ENCODE measurements at places on chromosomes 5 and 9.

DNA sequence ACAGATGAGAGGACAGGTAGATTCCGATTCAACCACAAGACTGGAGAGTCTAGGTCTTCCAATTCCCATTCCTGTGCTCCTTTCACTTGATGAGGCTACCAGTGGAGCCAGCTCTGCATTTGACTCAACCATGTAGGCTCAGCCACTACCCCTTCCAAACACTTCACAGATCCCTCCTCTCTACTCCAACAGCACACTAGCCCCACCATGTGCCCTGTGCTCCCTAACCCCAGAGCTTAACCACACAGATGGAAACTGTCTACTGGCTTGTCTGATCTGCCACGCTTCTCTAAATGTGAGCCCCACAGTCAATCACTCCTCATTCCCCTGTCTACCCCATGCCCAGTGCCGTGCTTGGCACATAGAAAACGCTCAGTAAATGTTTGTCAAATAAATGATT lies 508.2 kb downstream of the CDK5RAP2 start:
- DNase-seq: no peak

DNA sequence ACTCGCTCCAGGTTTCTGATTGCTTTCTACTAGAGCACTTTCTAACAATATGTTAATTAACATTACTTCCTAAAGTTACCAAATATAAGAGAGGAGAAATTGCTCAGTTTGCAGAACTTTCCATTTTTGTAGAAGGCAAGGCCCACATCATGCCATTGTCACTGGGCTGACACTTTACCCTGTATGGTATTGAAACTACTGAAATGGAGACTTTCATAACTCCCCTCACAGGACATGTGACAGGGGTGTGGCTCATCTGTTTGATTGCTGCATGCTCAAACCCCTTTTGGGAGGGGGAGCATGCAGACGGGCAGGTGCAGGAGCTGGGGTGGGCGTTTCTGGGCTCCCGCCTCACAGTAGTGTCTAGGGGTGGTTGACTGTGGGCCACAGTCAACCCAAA lies 206.3 kb upstream of the GHR start:
- DNase-seq: no peak

DNA sequence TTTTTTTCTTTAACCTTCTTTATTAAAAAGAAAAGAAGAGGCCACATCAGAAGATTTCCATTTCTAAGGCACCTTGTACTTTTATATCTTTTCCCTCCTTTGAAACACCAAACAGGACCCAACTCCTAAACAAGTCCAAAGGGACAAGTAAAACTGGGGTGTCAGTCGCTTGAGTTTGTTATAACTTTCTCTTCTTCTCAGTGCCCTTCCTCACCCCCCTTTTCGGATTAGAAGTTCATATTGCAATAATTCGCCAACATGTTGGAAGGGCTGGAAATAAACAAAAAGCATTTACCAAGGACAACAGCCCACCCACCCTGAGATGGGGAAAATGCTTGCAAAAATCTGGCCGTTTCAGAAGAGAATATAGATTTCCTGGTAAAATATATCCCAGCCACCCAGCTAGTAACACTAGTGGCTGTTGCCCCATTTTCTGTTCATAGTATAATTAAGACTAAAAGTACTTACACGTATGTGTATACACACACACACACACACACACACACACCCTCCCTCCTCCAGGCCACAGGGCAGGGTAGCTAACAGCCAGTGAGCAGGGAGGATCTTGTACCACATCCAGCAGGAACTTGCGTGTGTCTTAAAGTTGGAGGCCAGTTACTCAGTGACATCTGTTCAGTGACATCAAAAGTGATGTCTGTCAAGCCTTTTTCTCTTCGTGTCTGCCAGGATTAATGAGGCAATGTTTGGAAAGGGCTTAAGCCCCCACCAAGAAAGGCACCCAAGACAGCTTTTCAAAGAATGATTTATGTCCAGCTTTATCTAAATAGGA lies 149.1 kb upstream of the KLF4 start:
- no peak for DNase-seq

GRCh38 chr9:84374013-84374412 lies 33.5 kb upstream of the SLC28A3 start:
- no peak for DNase-seq

DNA sequence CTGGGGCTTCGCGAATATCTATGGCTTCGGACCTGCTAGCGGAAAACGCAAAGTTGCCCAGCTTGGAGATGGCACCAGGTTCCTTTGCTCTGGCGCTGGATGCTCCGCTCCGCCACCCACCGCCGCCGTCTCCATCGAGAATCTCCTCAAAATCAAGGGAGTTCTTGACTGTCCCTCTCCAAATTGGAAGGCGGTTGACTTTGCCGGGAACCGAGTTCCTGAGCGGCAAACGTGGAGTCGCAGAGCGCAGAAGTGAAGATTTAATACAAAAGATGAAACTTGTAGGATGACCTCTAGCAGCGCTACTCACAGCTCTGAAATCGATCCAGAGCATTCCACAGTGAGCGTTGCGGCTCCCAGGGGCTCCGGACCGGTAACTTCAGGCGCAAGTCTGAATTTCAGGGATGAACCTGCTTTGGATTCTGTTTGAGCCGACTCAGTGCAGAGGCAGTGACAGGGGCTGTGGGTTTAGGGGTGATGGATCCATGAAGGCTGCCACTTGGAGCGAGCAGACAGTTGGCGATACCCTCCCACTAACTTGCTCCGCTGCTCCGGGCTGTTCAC lies 1641.5 kb upstream of the C9orf72 start:
- no peak for DNase-seq

DNA sequence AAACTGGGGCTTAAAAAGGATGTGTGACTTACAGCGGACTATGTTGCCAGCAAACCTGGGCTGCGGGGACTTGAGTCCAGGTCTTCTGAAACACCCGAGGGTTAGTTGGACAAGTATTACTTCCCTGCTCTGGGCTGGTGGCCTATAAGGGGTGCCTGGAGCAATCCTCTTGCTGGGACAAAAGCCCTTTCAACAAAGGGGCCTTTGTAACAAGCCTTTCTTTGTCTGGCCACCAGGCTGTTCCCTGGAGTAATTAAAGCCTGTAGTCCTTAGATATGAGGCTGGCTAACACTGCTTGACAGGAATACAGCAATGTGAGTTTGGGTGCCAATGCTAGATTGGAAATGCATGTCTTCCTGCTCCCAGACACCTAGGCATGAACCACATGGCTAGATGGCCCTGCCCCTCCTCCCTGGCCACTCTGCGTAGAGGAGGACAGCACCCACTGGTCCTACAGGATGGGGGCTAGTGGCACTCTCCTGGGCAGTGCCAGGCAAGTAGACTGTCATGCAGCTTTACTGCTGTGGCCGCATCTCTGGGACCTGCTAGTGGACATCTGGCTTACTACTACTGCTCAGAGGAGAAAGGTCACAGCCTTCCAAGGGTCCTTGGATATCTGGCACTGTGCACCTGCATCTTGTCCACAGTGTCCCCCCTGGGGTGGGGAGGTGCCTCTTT lies 343.1 kb downstream of the ZSWIM6 start:
- DNase-seq: no peak

- no peak for DNase-seq
These were observed 340.0 kb upstream of the PIK3R1 start for GRCh38 chr5:67875601-67876000.

DNA sequence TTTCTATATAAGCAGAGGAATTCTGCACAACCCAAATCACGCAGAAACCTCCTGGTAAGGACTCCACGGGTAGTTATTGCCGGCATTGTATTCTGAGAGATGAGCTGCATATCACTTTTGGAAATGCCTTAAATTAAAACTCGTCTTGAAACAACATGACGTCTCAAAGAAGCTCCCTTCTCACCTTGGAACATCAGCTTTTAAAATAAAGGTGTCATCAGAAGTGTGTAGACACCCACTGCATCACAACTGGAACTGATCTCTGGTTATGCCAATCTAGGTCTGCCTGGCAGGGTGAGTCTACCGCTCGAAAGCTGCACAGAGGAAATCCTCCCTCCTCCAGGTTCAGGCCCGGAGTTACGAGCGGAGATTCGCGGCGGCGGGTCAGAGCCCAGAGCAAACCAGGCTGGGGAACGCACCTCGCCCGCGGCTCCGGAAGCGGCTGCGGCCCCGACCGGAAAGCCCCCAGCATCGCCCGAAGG lies 974 bp upstream of the SLC12A2 start:
- DNase-seq: no peak

DNA sequence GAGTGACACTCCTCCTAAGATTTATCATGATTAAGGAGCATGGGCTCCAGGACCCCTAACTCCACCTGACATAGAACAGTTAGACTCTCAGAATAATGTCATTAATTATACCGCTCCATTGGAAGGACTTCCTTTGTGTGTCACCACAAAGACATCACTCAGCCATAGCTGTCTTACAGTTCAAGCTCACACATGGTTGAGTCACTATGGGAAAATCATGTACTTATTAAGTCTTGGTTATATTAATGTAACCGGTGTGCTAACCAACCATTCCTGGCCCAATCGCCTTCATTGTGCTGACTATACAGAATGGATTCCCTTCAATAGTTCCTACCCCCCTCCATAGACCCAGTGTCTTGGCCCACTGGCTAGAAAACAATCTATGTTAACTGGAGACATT lies 10.9 kb upstream of the MCCC2 start:
- DNase-seq: no peak

GRCh38 chr5:6961837-6962635 lies 248.8 kb downstream of the TENT4A start:
- DNase-seq: no peak

GRCh38 chr5:161001604-161002003 lies 149.6 kb upstream of the ATP10B start:
- no peak for DNase-seq

DNA sequence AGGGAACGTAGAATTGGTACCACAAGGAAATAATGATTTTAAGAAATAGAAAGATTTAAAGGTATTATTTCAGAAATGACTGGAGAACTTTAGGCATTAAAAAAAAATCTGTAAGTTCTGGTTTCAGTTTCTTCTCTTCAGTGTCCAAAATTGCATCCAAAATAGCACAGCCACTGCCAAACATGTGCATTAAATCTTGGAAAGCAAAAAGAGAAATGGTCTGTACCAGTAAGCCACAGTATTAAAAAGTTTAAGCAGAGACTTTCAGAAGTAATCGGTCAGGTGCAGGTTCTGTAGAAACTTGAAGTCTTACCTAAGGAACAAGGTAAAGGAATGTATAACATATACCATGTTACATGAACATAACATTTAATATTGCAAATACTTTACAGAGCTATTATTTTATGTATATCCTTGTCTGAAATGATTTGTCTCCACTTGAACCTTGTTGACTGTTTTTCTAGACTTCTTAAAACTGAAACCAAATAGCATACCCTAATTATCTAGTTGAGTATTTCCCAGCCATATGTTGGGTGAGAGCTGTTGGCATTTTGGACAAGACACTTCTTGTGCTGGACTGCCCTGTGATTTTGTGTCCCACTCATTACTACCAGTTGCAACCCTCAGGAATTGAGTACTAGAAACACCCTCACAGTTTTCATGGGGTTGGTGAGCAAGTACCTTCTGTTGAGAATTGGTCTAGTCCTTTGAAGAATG lies 32.1 kb downstream of the NIPBL start:
- no peak for DNase-seq

DNA sequence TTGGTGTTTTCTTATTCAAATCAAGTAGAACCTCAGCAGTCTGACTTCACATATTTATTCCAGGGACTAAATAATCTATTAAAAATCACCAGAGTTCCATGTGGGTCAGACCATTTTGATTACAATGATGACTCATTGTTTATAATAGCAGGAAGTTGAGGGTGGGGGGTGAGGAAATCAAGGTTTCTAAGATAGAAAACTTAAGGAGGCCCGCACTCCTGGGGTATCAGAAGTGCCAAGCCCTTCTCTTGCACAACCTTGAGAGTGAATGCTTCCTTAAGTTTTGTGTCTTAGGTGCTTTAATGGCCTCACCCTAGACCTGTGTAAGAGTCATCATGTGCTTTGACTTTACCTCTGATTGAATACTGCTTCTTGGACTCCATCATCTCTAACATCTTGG lies 31.9 kb upstream of the NPR3 start:
- no peak for DNase-seq
